Karpas-422 (cell line): ENCODE measurements at places on chromosomes 1 and 21.

DNA sequence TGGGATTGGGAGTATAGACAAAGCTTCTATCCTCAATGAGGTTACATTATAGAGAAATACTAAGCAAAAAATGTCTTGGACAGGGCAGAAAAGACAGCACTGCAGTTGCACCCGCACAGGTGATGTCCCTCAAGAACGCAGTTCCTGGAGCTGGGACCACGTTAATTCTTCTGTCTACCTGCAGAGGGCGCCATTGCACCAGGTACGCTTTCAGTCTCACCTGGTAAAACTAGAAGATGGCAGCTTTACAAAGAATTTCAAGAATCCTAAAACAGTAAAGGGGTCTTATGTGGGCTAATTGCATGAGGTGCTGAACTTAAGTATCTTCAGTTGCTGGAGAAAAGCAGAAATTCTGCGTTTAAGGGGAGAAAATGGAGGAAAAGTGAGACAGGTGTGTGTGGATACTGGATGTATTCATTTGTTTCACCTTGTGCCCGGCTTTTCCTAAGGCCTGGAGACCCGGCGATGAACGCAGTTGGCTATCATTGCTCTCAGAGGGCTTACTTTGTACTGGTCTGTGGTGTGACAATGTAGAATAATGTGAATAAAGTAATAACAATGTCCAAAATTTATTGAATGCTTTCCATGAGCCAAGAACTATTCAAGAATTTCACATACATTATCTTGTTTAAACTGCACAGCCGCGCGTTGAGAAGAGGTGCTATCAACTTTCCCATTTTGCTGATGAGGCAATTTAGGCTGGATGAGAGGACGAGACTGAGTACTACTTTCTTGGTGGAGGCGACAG lies 276.3 kb upstream of the GREM2 start:
- DNase-seq: peak; percentile 90

- no peak for DNase-seq
These were observed 10.4 kb upstream of the IL24 start for GRCh38 chr1:206886831-206887230.

DNA sequence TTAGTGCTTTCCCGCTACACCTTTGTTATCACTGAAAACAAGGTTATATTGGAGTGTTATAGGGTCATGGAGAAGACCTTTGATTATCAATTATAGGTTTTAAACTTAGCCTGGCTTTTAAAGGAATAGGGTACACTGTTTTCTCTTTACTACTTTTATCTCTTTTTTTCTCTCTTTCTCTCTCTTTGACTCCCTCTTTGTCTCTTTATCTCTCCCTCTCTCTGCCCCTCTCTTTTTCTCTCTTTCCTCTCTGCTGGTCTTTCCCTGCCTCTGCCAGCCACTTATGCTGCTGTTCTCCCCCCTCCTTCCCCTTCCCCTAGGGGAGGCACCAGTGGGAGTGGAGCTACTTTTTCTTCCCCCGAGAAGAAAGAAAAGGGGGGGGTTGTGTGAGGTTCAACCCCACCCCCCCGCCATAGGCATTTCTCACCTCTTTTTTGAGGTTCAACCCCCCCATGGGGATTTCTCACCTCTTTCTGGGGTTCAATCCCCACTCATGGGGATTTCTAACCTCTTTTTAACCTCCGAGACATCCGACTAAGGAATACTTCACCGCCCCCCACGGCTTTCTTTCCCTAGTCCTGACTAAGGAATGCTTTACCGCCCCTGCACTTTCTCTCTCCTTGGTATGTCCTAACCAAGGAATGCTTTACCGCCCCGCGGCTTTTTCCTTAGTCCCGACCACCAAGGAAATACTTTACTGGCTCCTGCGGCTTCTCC lies 17.2 kb upstream of the ZBTB8B start:
- DNase-seq: no peak

GRCh38 chr1:206814716-206815341 lies 42.5 kb upstream of the IL10 start:
- DNase-seq: no peak
